ENCODE measurements at places on chromosomes 7 and 10. TPM values are rescaled to one million over a fixed set of nuclear protein-coding genes. Genes with fewer than 3 reads are reported as not detected.

TMEM213 gene
- polyA plus RNA-seq, result not detected

GIMAP4 gene
- polyA plus RNA-seq, result 56.6 TPM

MMD2 gene
- polyA plus RNA-seq, result not detected

MEOX2 gene
- 11.6 TPM for polyA plus RNA-seq

GNA12 gene
- polyA plus RNA-seq, result 95.5 TPM

BAMBI gene
- 3.2 TPM for polyA plus RNA-seq

GRCh38 chr7:73606801-73607691 lies 17.3 kb downstream of the MLXIPL start:
- DNase-seq, result peak; percentile 43

DNA sequence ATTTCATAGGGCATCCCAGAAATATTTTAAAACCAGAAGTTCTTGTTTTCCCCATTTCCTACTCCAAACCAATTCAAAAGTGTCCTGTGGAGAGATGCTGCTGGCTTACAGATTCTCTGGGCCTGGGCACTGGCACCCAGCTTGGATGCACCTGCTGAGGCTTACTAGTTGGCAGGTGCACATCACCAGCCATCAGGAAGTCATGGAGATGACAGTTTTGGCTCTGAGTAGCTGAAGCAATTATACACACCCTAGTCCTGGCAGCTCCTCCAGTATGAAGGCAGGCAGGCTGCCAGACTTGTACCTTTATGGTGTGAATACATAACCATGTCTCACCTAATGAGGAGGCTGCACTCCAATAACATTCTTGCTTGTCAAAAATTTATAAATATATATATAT lies 276.6 kb upstream of the GHITM start:
- no peak for DNase-seq

GRCh38 chr10:95841661-95842498 lies 65.9 kb upstream of the CC2D2B start:
- DNase-seq, result peak; percentile 84

DNA sequence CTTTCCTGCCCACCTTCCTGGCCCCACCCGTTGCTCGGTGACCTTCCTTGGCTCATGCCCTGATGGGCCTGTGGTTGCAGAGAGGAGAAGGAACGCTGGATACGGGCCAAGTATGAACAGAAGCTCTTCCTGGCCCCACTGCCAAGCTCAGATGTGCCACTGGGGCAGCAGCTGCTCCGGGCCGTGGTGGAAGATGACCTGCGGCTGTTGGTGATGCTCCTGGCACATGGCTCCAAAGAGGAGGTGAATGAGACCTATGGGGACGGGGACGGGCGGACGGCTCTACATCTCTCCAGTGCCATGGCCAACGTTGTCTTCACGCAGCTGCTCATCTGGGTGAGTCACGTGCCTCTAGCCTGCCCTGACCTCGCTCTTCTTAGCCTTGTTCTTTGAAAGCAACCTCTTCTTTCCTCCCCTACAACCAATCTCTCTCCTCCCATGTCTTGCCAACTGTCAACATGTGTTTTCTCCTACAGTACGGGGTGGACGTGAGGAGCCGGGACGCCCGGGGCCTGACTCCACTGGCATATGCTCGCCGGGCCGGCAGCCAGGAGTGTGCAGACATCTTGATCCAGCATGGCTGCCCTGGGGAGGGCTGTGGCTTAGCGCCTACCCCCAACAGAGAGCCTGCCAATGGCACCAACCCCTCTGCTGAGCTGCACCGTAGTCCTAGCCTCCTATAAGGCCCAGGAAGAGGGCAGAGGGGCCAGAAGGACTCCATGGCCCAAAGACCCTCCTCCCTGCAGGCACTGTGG lies 24.1 kb downstream of the GBX1 start:
- no peak for DNase-seq

- DNase-seq, result peak; percentile 68
Observed at GRCh38 chr7:100584683-100585510, 1.0 kb downstream of the LRCH4 start.

DNA sequence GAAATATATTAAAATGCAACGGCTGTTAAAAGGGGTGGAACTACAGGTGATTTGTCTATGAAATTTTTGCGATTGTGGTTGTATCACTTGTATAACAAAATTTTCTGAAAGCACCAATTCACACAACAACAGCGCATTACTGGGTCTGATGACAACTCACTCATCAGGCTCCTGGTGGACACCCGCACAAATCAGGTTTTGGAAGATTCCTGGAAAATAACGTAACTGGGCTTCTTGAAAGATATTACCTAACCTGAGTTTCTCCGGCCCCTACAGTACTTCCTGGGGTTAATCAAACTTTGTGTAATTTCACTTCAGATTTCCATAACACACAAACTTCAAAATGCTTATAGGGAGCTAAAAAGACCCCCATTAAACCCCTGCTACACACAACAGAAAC lies 7.6 kb downstream of the SNX8 start:
- DNase-seq, result no peak

DNA sequence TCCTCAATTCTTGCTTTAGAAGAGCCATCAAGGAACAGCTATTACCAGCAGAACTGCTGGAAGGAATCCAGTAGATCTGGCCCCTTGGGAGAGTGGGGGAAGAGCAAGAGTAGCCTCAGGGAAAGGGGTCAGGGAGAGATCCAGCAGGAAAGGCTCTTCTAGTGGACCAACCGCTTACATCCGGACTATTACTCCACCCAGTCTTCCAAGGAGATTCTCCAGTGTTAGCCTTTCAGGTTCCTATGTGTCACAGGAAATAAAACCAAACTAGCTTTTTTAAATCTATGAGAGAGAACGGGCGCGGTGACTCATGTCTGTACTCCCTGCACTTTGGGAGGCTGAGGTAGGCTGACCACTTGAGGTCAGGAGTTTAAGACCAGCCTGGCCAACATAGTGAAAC lies 34.3 kb downstream of the TET1 start:
- no peak for DNase-seq

DNA sequence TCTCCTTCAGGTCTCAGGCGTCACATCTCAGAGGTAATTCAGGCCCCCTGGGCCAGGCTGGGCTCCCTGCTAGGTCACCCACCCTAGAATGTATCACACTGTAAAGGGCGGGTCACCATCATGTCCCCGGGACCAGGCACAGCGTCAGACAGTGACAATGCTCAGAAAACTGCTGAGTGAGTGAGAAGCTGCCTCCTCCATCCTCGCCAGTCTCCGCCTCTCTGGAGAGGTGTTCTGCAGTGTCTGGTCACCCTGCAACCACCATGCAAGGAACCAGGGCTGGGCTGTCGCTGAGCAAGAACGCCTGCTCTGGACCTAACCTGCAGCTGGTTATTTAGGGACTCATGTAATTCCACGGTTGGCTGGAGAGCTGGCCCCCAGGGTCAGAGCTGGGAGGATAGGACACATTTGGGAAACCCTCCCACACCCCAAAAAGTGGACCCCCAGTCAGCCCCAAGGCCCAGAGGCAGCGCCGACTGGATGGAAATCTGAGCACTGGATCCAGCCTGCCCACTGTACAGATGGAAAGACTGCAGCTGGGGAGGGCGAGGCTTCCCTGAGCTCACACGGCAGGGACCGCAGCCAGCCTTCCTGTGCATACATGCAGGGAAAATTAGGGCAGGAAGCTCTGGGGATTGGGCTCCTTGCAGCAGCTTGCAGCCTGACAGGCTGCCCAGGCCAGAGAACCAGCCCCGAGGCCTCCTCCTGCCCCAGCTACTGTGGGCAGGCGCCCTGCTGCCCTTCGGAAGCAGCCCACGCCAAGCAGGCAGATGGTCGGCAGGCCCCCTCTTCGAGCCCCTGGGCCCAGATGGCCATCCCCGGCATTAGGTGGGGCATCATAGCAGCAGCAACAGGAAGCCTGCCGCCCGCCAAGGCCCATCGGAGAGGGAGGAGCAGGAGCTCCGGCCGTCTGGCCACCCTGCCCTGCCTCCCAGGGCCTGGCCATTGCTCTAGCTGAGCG lies 105.4 kb upstream of the ZMIZ1 start:
- DNase-seq, result peak; percentile 39

GRCh38 chr10:61791216-61791615 lies 110.3 kb upstream of the ARID5B start:
- no peak for DNase-seq

DNA sequence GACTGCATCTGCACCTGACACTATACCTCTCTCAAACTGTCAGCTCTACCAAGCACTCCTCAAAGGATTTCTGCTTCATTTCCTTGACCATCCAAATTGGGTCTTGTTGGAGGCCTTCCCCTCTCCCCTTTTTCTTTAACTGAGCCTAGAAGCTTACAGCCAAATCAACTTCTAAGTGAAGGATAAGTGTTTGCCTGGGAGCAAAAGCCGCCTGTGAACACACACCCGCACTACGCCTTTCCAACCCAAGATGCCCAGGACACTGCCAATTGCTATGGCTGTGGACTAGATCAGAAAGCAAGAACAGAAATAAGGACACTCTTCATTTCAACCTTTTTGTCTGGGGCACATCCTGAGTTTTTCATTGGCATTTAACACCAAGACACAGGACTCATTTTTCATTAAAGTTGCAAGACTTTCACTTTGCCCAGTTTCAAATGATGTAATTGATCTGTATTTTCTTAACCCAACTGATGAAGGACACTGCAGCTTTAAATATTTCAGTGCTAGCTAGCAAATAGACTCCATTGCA lies 52.8 kb downstream of the CPEB3 start:
- no peak for DNase-seq

DNA sequence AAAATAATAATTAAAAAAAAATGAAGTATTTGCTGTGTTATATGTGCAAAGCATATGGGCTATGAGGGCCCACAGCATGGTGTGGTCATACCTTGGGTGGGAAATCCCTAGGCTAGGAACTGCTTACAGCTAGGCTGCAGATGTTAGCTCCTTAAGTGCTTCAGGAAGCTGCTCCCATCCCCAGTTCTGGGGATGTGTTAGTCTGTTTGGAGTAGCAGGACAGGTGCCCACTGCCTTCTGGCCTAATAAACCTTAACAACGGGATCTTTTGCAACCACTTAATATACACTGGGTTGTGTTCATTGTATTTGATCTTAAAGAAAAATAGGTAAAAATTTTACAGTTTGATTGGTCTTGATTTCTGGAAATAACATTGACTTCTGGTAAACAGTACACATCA lies 46.3 kb downstream of the HK1 start:
- DNase-seq, result no peak

DNA sequence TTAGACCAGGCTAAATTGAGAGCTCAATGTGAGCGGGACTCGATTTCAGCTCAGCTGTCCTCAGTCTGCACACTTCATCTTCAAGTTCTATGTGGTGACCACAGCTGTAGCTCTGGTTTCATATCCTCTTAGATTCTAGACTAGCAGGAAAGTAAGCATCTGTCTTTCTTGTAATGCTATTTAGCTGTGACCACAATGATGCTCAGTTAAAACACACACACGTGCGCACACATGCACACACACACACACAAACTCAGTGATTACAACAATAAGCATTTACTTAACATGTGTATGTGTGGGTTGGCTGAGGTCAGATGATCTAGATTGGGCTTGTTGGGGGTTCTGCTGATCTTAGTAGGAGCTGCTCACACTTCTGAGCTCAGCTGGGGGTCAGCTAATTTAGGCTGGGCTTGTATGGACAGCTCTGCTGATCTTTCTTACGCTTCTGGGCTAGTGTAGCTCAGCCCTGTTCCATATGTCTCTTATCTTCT lies 82.5 kb downstream of the ZNF365 start:
- no peak for DNase-seq

GRCh38 chr7:141145630-141145982 lies 71.7 kb downstream of the TMEM178B start:
- no peak for DNase-seq

DNA sequence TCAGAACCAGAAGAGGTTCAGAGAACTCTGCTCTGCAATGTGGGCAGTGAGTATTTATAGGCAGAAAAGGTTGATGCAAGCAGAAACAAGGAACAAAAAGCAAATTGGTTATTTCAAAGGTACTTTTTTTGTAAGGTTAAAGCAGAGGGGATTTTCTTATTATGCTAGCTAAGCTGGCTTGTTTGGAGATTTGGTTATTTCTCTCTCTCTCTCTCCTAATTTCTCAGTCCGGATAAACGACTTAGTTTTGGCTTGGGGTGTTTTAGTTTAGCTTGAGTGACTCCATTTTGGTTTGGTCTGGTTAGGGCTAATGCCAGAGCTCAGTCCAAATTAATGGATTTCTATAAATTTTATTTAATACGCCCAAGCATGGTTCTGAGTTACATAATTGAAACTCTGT lies 566.8 kb downstream of the SH2D4B start:
- no peak for DNase-seq

GRCh38 chr7:83273699-83274098 lies 111.0 kb upstream of the PCLO start:
- no peak for DNase-seq

DNA sequence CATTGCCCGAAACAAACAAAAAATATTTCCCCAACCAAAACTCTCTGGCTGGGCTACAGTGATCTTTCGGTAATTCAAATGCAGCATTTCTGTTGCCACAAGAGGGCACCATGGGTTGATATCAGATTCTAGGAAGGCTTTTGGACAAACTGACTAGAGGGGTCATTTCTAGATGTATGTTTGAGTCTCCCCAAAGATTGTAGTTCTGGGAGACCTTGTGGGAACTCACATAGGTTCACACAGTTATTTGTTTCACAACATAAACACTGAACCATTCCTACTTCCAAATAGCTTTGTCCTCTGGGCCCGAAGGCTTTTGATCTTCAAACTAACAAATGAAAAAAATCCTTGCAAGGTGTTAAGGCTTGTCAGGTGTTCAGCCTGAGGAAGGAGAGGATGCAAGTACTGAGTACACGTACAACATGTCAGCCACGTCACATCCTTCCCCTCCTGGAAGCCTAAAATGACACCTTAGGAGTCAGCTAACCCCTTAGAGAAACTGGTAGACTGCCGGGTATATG lies 37.0 kb upstream of the IL15RA start:
- DNase-seq, result peak; percentile 53

DNA sequence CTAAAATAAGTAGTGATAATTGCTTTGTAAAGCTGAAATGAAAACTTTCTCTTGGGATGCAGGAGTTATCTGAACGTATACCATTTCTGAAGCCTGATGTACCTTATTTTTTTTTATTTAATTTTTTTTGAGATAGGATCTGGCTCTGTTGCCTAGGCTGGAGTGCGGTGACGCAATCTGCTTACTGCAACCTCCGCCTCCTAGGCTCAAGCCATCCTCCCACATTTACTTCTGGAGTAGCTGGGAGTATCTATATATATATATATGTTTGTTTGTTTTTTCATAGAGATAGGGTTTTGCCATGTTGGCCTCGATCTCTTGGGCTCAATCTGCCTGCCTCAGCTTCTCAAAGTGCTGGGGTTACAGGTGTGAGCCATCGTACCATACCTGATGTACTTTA lies 2.4 kb downstream of the PMPCB start:
- no peak for DNase-seq

GRCh38 chr10:123203393-123204126 lies 49.4 kb downstream of the BUB3 start:
- no peak for DNase-seq
